ENCODE measurements at places on chromosomes 2 and 18.
A peak's percentile ranks its signal among the peaks of the same experiment; 100 is the strongest.

GRCh38 chr2:24315669-24316068 is 44.7 kb downstream of the ITSN2 start:
- DNase-seq: no peak

DNA sequence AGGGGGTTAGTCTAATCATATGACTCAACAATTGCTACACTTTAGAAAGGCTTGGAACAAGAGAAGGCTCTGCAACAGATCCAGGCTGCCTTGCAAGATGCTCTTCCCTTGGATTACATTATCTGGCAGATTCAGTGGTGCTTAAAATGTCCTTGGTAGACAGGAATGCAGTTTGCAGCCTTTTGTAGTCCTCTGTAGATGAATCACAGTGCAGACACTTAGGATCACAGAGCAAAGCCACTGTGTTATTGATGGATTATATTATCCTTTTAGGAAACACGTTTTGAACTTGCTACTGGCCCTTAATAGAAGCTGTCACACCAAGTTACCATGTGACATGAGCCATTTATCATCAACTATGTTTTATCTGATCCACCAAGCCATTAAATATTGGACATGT is 152.2 kb downstream of the CBLN2 start:
- no peak for DNase-seq

- no peak for DNase-seq
These were observed 121.2 kb downstream of the SMAD7 start for GRCh38 chr18:48829443-48830149.

DNA sequence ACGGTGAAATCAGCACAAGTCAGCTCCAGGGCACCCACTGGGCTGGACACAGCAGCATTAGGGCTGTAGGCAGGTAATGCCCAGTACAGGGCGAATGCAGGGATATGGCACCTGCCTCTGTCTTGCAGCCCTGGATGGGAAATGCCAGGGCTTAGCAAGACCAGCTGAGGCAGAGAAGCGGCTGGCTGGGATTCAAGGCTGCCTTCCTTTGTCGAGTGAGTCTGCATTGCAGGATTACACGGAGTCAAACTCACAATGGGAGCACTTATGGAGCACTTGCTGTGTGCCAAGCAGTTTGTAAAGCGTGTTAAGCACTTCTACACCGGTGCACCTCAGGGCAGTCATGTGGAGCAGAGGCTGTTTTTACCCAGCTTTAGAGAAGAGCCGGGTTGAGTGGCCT is 87.3 kb upstream of the HDAC4 start:
- no peak for DNase-seq

DNA sequence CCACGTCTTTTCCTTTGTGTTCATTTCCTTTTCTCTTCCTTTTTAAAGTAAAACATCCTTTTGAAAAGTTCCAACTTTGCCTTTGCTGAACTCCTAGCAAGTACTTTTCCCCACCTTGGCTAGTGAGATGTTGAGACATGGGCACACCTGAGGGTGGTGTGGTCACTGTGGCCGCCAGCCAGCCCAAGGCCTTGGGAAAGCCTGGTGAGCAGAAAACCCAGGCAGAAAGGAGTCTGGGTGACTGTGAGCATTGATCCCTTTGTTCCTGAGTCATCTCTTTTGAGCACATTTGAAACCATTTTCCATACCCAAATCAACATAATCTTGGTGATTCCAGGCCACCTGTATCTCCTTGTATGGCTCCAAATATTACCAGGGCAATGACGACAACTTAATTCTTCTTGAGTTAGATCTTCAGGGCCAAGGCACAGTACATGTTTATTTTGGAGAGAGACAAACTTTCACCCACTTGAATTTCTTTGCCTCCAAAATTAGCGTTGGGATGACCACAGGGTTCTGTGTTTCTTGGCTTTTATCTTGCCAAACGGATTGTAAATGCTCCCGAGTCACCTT is 14.5 kb downstream of the EPAS1 start:
- DNase-seq: no peak

- DNase-seq: peak; percentile 8
These were observed 93.0 kb upstream of the SMAD2 start for GRCh38 chr18:48023334-48024008.

DNA sequence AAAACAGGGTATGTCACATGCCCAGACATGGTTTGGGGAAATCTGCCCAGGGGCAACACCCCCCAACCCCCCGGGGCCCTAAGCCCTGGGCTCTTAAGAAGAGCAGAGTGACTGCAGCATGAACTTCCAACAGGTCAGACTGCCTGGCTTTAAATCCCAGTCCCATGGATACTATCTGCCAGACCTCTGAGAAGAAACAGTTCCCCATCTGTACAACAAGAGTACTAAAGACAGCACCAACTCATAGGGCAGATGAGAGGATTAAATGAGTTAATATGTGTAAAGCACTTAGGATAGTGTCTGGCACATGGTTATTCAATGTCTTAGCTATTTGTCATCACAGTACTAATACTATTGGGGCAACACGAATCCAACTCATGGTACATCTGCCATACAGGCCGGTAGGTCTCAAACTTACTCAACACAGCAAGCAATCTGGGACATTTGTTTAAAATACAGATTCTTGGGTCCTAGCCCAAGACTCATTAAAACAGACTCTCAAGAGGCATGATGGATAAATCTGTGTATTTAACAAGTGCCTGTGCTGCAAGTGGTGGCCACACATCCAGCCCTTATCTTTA is 23.4 kb downstream of the CDH2 start:
- DNase-seq: no peak

- DNase-seq: no peak
These were observed 33.8 kb downstream of the ACVR1 start for GRCh38 chr2:157842106-157842879.

- DNase-seq: no peak
These were observed 31.8 kb downstream of the BCL2 start for GRCh38 chr18:63287691-63288220.

DNA sequence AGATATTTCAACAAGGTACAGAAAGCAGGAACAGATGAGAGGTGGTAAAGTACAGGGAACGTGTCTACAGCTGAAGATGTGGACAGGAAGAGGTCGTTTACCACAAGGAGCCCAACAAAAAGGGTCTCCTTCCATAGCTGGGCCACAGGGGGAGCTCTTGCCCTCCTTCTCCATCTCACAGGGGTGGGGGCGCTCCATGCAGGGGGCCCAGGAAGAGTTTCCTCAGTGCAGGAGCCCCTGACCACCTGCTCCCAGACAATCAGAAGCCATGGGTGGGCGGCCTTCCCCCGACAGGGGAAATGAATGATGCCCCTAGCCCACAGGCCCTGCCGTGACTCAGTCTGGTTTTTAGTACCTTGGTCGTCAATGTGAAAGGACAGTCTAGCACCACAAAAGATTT is 163.6 kb upstream of the ZNF516 start:
- no peak for DNase-seq

All from substantia nigra (tissue), 51 donors.